ENCODE measurements at places on chromosomes 4 and X. TPM values are rescaled to one million over a fixed set of nuclear protein-coding genes. Genes with fewer than 3 reads are reported as not detected.

GRCh38 chr4:108320061-108320460, 151.3 kb upstream of the LEF1 start:
- H3K4me3 ChIP-seq = no peak overlapping the region
- no peaks in the 10 kb centered on the region for H3K27me3 ChIP-seq
- DNase-seq = no peak
- H3K27ac ChIP-seq = no peak overlapping the region
- H3K36me3 ChIP-seq = no peaks in the 10 kb centered on the region
- H3K4me1 ChIP-seq = no peaks in the 10 kb centered on the region

- no peaks in the 10 kb centered on the region for H3K36me3 ChIP-seq
- H3K4me3 ChIP-seq = no peak overlapping the region
- H3K27me3 ChIP-seq = no peaks in the 10 kb centered on the region
- no peak overlapping the region for H3K27ac ChIP-seq
- no peaks in the 10 kb centered on the region for H3K4me1 ChIP-seq
These were observed 42.7 kb upstream of the PHEX start for GRCh38 chrX:21989384-21989783.

The SLC25A43 gene
- 6.2 TPM for total RNA-seq

- no peak for DNase-seq
- H3K36me3 ChIP-seq = no peaks in the 10 kb centered on the region
- no peak overlapping the region for H3K4me3 ChIP-seq
These were observed 41.9 kb downstream of the WWC2 start for GRCh38 chr4:183140911-183141320.

The USP17L12 gene
- not detected for total RNA-seq

DNA sequence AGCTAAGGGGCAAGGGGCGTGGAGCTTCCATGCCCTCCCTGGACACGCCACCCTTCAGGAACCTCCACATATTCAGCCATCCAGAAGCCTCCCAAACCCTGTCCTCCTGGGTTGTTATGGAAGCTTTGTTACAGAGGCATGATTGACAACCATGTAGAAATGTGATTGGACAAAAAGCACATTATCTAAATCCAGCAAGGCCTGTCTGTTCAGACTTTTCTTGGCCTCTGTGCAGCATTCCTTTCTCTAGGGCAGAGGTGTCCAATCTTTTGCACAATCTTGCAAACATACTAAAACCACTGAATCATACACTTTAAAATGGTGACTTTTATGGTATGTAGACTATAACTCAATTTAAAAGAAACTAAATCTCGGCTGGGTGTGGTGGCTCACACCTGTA, 12.7 kb downstream of the STEEP1 start:
- H3K36me3 ChIP-seq = no peaks in the 10 kb centered on the region
- DNase-seq = no peak
- no peaks in the 10 kb centered on the region for H3K4me1 ChIP-seq
- H3K27me3 ChIP-seq = no peaks in the 10 kb centered on the region
- no peak overlapping the region for H3K4me3 ChIP-seq
- no peak overlapping the region for H3K27ac ChIP-seq

The CLTRN gene
- 2.4 TPM for total RNA-seq

DNA sequence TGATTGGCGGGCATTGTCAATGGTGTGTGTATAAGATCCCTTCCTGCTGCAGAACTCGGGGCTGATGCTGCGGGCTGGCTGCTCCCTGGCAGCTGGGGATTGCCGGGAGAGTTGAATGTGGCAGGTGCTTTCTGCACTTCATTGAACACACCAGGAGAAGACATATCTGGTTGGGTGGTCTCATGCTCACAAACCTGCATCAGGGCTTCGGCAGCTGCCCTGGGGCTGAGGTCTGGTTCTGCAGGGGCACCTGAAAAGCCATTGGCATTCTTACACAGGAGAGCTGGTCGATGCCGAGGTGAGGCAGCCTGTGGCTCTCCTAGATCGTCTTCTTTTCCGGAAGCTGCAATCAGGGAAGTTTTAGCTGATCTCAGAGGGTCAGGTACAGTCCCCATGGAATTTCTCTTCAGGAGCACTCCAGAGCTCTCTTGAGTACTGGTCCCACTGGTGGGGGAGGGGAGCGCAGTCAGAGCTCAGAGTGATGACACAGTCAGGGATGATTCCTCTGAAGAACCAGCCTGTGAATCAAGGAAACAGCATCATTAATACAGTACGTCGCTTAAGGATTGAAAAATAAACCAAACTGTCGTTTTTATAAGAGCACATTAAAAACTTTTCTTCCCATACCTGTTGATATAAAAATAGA, 57.8 kb downstream of the GPRIN3 start:
- H3K4me1 ChIP-seq = peaks cover 6% of the 10 kb centered on the region
- H3K36me3 ChIP-seq = no peaks in the 10 kb centered on the region
- no peak overlapping the region for H3K4me3 ChIP-seq

DNA sequence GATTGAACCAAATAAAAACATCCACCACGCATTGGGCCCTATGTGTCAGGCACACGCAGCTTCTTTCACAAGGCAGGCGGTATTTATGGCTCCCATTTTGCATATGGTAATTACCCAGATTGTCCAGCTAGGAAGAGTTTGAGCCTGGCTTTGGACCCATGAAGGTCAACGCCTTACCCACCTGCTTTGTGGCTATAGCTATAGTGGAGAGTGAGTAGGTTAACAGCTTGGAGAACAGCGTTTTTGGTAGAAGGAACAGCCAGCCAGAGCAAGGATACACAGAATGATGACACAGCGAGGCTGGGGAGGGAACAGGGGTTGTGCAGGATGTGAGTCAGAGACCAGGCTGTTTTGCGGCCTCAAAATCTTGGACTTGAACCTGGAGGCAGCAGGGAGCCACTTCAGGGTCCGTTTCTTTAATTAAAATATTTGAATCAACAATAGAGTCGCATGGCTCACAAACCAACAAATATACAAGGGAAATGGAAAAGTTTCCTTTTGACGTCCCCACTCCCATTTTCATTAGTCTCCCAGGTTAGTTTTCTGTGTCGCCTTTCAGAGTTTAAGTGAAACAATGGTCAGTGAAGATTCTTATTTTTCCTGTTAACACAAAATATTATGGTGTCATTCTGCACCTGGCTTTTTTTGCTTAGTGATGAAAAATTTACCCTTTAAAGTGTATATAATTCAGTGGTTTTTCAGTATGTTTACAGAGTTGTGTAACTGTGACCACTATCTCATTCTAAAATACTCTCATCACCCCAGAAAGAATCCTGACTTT, 118.2 kb upstream of the STX18 start:
- no peak overlapping the region for H3K27ac ChIP-seq
- H3K4me3 ChIP-seq = no peak overlapping the region
- DNase-seq = no peak
